Activated CD4-positive, alpha-beta T cell treated with anti-CD3 and anti-CD28 coated beads for 1 hour (primary cell): ENCODE measurements at places on chromosomes 4 and X.

DNA sequence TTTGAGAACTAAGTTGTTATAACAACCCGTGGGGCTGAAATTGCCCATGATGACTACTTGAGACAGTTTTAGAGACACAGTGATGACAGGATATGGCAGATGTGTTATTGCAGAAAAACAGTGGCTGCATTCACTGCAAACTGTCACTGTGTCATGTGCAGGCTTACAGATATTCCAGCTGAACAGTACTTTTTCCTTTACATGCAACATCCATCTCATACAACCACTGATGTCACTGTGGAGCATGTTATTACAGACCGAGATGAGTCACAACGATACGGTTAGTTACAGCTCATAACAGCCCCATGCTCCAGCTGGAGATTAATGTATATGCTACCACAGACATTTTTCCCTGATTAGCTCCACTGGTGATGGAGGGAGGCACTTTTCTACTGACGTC is 207.4 kb downstream of the TMA16 start:
- DNase-seq, result no peak

DNA sequence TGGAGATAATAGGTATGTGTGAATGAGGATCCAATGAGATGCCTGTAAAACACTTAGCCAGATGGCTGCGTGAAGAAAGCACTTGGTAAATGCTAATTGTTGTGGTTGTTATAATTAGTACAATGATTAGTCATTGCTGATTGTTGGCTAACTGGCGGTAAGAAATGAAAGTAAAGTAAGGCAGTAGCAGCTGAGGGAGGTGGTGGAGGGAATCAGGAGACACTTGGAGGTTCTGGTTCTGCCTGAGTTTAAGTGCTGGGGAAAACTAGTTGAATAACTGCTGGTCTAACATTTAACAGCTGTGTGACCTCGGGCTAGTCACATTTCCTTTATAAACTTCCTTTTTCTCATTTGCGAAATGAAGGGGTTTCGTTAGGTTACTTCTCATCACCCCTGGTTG is 30.9 kb downstream of the CD38 start:
- DNase-seq, result no peak

GRCh38 chrX:33109858-33110257 is 101.5 kb downstream of the DMD start:
- DNase-seq, result no peak

DNA sequence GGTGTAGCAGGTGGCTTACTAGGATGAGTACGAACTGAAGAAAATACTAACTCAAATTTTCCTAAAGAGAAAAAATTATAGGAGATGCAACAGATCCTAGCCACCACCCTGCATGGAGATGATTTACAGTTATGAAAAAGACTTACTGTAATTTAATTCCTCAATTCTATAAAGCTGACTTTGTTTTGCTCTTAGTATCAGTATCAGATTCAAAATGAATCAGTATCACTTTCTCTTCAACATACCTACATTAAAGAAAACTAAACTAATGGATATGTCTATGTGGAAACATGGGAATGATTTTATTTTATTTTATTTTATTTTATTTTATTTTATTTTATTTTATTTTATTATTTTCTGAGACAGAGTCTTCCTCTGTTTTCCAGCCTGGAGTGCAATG is 525.8 kb downstream of the NLGN4X start:
- DNase-seq, result no peak

DNA sequence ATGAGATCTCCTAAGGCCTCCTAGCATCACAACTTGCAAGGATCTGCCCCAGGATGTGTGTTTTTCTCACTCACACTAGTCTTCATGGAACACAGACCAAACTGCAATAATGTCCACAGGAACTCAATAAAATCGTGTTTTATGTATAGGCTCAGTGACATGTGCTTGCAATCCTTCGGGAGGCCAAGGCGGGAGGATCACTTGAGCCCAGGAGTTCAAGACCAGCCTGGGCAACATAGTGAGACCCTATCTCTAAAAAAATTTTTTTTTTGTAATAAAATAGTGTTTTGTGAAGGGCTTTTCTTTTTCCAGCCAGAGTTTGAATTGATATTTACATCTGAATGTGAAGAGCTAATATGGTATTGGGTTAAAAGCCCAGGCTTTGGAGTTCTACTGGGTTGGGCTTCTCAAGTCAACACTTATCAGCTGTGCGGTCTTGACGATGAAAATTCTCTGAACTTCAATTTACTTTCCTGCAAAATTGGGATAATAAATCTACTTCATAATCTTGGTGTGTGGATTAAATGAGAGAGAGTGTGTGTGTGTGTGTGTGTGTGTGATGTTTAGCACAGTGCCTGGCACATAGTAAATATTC is 38.7 kb upstream of the SETD7 start:
- no peak for DNase-seq

DNA sequence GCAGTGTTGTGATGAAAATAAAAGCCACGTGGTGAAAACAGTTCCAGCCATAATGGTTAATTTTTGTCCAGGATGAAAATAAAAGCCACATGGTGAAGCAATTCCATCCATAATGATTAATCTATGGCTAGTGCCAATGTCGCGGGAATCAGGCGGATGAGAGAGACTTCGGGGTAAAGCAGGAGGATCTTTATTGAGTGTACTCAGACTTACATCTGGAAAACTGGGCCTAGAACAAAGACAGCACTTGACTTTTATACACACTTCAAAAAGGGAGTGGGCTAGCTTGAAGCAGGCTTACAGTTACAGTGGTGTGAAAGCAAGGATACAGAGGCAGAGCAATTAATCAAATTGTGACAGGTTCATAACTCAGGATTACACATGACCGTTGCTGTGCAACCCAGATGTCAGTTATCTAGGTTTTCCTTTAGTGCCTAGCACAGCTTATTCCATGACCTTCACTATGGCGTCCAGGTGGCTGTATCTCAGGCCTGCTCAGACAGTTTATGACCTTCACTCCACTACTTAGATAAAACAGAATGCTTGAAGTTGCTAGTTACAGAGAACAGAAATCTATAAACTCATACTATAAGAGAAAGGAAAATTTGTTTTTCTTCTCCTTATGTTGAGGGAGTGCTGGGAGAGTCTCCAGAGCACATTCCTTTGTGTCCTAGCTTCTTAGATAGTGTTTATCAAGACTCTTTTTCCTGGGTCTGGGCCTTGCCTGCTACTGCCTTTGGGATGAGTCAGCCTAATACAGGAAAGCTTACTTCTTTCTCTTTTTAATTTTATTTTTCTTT is 5.9 kb upstream of the PLA2G12A start:
- DNase-seq, result no peak

- DNase-seq, result no peak
These were observed 164.9 kb downstream of the RNF150 start for GRCh38 chr4:140968371-140968770.
